Suppressor macrophage (primary cell): ENCODE measurements at places on chromosomes 12 and 14.

GRCh38 chr14:68032154-68032553, 212.6 kb downstream of the RAD51B start:
- no peak for DNase-seq

GRCh38 chr12:52232674-52233461, at the start of gene KRT7:
Gene KRT7 (plus strand): TSS chr12:52233243. CDS start chr12:52233297, 54 bp downstream.
- DNase-seq: no peak

- DNase-seq: no peak
Measured at GRCh38 chr12:86134561-86134960, 121.6 kb downstream of the MGAT4C start.

- no peak for DNase-seq
Measured at GRCh38 chr14:68603533-68604360, 189.1 kb downstream of the ZFP36L1 start.

DNA sequence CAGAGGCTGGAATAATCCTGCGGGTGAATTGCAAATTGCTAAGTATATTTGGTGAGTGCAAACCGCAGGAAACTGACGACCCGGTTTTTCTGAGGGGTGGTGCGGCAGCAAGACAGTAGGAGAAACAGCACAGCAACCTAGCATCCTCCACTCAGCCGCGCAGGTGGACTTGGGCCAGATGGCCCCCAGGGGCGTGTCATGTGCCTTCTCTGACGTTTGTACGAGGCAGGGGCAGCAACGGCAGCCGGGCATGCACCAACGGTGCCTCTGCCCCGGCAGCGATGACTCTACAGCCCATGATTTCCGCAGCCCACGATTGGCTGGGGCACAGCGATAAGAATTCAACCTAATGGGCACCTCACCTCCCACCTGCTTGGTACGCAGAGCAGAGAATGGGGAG, 11.1 kb upstream of the CLEC2A start:
- DNase-seq: peak; percentile 67

DNA sequence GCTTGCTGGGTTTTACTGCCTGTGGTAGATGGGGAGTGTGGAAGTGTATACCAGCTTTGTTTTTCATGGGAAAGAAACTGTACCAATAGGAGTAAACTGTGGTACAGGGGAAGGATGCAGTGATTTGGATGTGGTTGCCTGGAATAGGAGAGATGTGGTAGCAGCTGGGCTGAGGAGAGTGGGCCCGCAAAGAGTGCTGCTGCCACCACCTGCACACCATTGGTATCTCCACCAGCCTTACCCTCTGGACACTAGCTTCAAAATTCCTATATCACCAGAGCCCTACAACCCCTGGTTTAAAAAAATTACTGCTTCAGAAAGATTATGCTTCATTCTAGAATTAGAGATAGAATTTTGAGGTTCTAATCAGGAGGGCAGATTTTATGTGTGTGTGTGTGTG, 53.6 kb downstream of the AKAP6 start:
- DNase-seq: peak; percentile 5

DNA sequence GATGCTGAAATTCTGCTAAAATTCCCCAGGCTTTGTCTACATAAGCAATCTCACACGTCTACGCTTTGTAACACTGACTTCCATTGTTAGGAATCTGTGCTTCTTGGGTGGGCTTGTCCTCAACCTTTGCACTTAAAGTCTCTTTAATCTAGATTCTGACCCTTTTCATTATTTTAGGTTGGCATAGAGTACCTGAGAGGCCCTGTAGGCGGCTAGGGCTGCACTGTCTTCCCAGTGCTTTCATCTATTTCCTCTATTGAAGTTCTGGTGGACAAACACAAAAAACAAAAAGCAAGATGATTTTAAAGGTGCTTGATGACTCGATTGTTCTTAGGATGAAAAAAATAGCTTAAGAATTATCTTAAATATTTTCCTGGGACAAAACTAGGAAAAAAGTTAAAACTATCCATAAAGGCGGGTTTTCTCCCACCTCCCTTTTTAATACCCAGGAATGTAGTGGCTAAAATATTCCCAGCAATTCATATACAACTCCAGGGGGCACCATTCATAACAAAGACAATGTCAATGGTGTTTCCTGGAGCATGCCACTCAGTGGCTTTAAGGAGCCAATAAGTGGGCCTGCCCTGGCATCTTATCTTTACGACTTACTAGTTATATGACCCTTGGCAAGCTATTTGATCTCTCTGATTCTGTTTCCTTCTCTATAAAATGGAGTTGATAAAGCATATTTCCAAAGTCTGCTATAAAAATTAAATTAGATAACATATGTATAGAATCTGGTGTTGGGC, 197.5 kb downstream of the STXBP6 start:
- DNase-seq: no peak

- no peak for DNase-seq
Measured at GRCh38 chr12:107108995-107109508, 15.7 kb upstream of the CRY1 start.

GRCh38 chr12:75716291-75717025, 205.0 kb upstream of the KRR1 start:
- DNase-seq: no peak

DNA sequence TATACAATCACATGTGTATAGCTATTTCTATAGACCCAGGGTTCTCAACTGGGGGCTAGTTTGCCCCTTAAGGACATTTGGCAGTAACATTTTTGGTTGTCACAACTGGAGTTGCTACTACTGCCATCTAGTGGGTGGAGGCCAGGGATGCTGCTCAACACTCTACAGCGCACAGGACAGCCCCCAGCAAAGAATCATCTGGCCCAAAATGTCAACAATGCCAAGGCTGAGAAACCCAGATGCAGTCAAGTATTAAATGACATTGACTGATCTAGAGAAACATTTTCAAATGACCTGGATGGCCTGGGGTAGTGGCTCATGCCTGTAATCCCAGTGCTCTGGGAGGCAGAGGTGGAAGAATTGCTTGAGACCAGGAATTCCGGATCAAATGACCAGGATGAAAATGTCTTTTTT, 5.8 kb downstream of the WSB2 start:
- peak; percentile 64 for DNase-seq

GRCh38 chr14:104688505-104689108, 811 bp upstream of the INF2 start:
- peak; percentile 59 for DNase-seq

GRCh38 chr12:122836027-122836921, 1.0 kb downstream of the HIP1R start:
- peak; percentile 49 for DNase-seq

DNA sequence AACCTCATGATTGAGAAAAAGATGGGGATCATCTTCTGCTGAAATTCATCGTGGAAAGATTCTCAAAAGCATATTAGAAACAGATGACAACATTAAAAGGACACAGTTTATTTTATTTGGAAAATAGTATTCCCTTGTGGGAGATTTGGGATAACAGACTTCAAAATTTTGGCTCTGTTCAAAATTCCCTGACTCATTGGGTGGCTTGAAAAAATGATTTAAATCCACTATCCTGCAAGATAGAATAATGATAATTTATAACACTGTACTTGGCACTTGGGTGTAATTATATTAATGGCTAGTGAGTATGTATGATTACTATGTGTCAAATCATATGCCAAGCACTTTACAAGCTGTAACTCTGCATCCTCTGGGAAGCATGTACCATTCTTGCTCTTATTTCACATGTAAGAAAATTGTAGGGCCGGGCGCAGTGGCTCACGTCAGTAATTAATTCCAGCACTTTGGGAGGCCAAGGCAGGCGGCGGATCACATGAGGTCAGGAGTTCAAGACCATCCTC, 128.8 kb downstream of the LMNTD1 start:
- no peak for DNase-seq

DNA sequence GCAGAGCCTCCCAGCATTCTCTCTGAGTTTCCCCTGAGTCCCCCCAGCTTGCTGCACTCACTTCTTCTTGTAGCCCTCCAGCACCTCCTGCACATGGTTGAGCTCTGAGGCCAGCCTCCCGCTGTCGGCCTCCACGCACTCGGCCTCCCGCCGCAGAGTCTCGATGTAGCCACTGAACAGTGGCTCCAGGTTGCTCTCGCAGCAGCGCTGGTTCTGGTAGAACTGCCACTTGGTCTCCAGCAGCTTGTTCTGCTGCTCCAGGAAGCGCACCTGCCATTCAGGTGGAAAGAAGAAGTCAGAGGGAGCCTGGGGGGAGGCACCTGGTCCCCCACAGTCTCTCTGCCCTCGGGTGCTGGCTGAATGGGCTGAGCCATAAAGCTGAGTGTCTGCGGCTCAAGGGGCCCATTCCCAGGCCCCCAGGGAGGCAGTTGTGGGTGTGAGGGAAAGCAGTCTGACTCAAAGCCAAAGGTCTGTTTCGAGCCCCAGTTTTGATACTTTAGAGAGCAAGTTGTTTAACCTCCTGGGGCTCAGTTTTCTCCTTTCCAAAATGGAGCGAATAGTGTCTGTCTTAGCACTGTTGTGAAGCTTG, 2.3 kb downstream of the KRT85 start:
- no peak for DNase-seq

GRCh38 chr12:17661250-17661649, 428.7 kb downstream of the RERGL start:
- DNase-seq: no peak

DNA sequence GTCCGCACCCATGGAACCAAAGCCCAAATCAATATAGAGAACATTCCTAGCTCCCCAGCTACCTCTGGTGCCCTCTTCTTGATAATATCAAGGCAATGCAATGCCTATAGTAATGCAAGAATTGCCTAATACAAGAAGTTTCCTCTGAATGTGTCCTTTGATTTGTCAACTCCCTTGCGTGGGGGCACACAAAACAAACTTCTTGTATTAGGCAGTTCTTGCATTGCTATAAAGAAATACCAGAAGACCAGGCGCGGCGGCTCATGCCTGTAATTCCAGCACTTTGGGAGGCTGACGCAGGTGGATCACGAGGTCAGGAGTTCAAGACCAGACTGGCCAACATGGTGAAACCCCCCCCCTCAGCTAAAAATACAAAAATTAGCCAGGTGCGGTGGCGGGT, 10.4 kb upstream of the ITPK1 start:
- DNase-seq: peak; percentile 77

DNA sequence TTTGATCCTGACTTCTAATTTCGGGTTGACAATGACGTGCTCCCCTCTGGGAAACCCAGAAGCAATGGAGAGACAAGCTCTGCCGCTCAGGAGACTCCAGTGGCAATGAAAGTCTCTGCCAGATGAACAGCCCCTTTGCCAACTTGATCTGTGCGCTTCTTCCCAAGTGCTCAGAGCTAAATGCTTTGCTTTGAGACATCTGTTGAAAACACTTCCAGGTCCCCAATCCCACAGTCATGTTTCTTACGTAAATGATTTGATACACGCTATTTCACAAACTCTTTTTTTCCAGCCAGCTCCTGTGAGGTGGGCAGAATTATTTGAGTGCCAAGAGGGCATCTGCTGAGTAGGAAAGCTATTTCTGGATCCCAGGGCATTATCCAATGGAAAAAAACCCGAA, 147.6 kb downstream of the RIMBP2 start:
- DNase-seq: no peak

GRCh38 chr14:61308198-61308597, 13.2 kb upstream of the PRKCH start:
- DNase-seq: no peak

- DNase-seq: no peak
Measured at GRCh38 chr12:113500782-113501311, 29.2 kb upstream of the LHX5 start.

DNA sequence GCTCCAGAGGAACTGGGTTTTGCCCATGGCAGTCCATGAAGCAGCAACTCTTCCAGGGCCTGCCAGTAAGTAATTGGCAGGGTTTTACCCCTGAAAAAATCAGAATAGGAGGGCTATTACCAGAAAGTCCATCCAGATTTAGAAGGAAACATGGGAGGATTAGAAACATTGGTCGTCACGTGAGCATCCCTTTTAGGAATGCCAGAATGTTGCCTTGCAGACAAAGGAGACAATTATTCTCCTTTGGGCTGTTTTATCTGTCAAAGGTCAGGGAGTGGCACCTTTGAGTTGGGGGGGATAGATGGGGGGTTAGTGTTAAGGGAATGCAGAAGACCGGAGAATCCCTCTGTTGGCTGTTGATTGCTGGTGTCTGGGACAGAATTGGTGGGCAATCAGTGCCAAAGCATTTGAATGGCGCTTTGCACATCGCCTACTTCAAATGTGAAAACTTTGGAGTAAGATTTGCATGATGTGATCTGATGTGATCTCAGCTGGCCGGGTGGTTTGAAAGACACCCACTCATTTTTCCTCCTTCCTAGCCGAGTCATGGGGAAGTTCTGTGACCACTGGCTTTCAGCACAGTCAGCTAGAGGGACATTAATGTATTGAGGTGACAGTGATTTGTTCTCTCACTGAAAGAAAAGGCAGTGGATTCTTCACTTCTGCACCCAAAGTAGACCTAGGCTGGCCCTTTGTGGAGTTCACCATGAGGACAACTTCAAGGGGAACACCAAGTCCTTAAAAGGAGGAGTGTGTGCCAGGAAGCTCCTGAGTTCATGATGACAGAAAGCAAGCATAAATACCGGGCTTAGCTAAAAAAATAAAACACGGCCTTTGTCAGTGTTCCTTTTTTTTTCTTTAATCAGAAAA, 31.4 kb downstream of the FLVCR2 start:
- DNase-seq: peak; percentile 86

GRCh38 chr14:22668417-22668816, 24.3 kb upstream of the OR6J1 start:
- DNase-seq: no peak

DNA sequence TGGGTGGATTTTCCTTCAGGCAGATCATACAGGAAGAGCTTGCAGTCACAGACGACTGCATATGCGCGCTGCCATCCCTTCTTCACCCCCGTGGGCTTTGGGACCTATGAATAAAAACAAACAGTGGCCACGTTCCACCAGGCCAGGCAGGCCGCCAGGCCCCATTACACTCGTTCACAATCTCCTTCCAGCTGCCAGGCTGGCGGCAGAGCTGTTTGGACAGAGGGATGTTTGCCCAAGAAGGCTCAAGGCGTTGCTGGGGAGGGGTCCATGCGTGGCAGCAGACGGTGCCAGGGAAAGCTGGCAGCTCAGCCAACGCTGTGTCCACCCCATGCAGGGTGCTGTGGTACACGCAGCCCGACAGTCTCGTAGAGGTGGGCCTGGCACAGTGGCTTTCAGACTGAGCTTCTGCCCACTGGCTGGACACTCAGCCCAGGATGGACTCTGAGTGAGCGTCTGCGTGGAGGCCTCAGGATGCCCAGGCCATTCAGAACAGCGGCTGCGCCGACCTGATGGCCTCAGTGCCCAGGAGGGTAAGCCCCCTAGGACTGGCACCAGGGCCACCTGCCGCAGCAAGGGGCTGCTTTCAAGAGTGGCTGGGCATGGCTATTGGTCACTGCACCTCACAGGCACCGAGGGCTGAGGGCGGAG, 27.5 kb downstream of the AMN start:
- DNase-seq: no peak

DNA sequence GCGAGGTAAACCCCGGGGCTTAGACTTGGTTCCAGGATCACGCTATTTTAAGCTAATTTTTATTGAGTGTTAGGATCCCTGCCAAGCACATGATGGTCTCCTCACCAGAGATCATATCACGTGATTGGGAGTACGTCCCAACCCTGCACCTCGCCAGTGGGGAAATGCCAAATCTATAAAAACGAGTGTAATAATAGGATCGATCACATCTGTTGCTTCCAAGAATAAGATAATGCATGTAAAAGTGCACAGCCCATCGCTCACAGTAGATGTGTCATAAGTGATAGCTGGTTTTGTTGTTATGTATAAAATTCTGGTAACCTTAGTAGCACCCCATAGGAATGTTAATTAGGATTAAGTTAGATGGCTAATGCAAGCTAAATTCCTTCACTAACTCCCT, 581.0 kb upstream of the TMEM132C start:
- no peak for DNase-seq

- no peak for DNase-seq
Measured at GRCh38 chr12:28390761-28391385, 200.6 kb downstream of the CCDC91 start.

GRCh38 chr14:90301122-90301521, 30.6 kb downstream of the NRDE2 start:
- DNase-seq: no peak
